ENCODE measurements at places on chromosomes 1 and 21.

GRCh38 chr1:238624776-238625175, 734.1 kb upstream of the ZP4 start:
- DNase-seq, result no peak

- DNase-seq, result no peak
These were observed 175.5 kb downstream of the HUNK start for GRCh38 chr21:32048353-32048752.

- DNase-seq, result no peak
These were observed 155.1 kb upstream of the DNAH14 start for GRCh38 chr1:224774378-224774777.

- no peak for DNase-seq
These were observed 601.7 kb downstream of the NPHP4 start for GRCh38 chr1:5390504-5390903.

DNA sequence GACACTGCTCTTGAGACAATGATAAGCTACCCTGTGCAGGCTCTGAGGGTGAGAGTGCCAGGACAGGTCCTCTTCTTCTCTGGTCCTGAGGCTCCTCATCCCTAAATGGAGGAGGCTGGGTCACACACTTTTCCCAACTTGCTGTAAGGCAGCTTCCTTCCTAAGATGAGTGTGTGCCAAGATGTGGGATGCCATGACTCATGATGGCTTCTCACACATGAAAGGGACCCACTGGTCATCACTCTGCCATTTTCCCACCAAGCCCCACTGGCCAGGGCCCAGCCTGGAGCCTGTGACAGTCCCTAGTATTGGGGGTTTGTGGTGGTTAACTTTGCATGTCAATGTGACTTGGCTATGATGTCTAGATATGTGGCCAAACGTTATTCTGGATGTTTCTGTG, 54.4 kb downstream of the CNIH3 start:
- DNase-seq, result no peak

DNA sequence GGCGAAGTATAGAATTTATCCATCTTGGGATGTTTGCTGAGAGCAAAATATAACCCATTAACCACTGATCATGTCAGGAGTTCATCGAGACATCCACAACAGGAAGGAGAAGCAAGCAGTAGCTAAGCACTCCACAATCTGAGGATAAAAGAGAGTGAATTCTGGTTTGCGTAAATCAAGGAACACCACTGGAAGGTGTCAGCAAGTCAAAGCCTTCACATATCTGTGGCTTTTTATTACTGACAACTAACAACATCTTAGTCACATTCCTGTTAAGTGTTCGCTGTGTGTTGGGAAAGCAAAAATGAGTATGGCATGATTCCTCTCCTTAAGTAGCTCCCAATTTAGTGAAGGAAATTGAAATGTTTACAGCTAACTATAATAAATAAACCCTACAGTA, 44.5 kb upstream of the DARS2 start:
- DNase-seq, result no peak

All from amniotic stem cell (primary cell).